Spinal cord (tissue), 10 donors: ENCODE measurements at places on chromosomes 12 and 14.

GRCh38 chr12:85156569-85156968, 120.4 kb downstream of the LRRIQ1 start:
- DNase-seq, result no peak

DNA sequence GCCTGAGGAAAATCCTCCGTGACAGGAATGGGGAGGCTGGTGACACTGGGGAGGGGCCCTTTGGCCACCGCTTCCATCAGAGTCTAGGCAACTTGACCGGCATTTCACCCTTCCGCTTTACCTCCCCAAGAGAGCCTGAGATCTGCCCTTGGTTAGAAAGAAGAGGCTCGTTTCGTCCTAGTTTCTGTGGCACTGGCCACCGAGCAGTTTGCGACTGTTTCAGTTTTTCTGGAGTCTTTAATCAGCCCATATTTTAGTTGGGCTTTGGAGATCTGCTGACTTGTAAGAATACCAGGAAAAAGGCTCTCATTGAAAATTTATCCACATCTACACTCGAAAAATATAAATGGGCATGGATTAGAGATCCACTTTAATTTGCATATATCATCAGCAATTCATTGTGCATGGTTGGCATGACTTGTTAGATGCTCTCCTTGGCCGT, 414 bp upstream of the ANKS1B start:
- DNase-seq, result no peak

- no peak for DNase-seq
These were observed 85.0 kb upstream of the ARID2 start for GRCh38 chr12:45644541-45644940.

GRCh38 chr12:2750185-2750584, 44.6 kb upstream of the FKBP4 start:
- no peak for DNase-seq

DNA sequence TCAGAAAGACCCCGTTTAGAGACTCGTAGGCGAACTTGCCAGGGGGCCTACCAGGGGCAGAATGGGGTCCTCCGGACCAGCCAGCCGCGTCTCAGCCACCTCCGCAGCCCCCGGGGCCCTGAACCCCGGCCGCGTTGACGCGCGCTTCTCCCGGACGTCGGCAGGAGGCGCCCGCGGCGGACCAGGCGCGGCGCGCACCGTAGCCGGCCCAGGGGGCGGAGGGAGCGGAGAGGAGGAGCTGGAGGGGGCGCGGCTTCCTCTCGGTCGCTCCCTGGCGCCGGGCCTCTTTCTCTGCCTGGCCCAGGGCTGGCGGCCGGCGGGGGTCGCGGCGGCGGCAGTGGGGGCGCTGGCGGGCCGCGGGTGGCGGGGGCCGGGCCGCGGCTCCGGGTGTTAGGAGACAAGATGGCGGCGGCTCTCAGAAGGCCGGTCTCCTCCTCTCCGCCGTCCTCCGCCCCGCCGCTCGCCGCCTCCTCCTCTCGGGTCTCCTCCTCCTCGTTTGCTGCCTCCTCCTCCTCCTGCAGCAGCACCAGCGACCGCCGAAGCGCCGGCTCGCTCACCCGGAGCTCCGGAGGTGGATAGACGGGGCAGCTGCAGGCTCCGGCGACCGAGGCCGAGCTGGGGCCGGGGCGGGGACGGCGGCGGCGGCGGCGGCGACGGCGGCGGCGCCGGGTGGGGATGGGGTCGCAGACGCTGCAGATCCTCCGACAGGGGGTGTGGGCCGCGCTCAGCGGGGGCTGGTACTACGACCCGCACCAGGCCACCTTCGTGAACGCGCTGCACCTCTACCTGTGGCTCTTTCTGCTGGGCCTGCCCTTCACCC, at the start of gene PCNX1:
PCNX1 (plus strand) TSS at position 284 of the 820 bp plus-strand sequence; CDS start at position 676, 392 bp downstream.
- peak; percentile 96 for DNase-seq

DNA sequence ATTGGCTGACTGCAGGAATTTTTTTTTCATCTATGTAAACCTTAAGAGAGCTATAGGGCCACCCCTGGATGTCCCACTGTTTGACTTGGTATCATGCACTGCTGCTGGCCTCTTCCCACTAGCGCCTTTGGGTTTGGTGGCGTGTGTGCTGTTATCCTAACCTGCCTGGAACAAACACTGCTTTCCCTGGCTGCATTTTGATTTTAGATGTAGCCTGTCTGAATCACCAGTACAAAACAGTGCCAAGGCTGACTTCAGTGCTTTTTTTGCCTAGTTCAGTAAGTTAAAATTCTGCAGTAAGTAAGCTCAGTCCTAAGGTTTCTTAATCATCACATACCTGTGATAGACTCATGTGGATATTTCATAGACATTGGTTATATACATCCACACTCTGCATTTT, 99.2 kb downstream of the EML1 start:
- no peak for DNase-seq

DNA sequence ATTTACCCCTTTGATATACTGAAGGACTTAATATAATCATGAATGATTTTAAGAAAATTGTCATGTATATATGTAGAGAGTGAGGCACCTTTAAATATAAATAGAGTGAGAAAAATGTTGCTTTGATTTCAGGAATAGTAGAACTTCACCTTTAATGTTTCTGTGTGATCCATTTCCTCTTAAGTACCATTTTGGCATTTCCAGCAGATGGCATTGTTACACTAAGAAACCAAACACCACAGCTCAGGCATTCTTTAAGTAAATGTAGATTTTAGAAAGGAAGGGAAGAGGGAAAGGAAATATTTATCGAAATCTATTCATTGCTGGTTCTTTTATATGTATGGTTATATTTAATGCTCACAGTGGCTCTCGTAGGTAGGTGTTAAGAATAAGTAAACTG, 556.7 kb upstream of the FBXO33 start:
- peak; percentile 45 for DNase-seq

DNA sequence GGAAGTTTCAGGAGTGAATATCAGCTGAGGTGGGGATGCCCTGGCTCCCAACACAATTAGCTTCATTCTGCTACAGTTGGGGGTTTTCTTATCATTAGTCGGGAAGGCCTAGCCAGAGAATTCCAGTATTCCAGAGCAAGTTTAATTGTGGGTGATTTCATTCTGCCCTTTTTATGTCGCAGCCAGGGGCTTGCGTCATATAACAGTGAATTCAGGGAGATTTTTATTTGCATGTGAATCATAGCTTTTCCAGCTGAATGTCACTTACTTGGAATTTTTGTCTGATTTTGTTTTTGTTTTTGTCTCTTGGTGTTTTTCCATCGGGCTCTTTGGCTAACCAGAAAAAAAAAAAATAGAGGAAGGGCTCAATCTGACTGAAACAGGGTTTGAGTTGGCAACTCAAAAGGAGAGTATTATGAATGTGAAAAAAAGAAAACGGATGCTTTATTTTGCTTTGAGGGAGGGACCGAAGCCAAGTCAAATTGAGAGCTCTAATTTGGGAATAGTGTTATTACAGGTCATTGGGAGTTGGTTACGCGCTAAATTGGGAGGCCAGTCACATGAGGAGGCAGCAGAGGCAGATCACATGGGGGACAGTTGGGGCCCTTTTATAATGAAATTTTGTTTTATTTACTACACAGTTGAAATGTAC, 119.4 kb downstream of the SAMD4A start:
- no peak for DNase-seq

- no peak for DNase-seq
These were observed 27.8 kb downstream of the CLIP1 start for GRCh38 chr12:122394626-122395194.

DNA sequence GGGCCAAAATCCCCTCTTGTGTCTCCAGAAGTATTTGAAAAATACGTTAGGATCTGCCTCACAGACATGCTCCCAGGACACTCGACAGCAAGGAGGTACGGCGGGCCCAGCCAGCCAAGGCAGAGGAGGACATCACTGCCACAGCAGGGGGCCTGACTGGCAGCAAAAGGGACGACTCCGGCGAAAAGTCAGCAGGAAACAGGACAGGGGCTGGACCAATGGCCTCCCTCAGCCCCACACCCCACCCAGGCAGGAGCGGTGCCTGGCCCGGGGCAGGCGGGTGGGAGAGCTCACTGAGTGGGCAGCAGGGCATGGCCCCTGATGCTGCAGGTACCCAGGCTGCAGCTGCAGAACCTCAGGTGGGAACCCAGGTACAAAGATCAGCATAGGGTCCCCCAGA, 17.8 kb downstream of the BRF1 start:
- no peak for DNase-seq
